ENCODE measurements at places on chromosomes 4 and X.

GRCh38 chr4:176526704-176527103 is 206.9 kb downstream of the SPCS3 start:
- no peak for DNase-seq

DNA sequence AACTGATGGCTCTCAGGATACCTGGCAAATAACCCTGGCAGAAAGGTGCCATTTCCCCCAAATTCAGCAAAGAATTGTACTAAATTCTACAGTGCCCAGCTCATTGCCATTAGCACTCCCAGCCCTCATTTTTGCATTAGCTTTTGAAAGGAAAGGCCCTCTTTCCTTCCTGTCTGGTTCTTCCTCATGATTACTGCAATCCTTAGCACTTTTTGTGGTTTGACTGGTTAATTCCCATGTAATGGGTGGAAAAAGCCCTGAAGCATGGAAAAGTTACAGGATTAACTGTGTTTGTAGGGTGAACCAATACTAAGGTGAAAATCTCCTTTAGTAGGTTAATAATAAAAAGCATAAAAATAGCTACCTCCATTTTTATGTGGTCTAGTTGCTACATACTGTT is 139.5 kb downstream of the NPNT start:
- no peak for DNase-seq

- no peak for DNase-seq
Measured at GRCh38 chrX:47661539-47661938, 2.6 kb upstream of the UXT start.

GRCh38 chr4:9812501-9813340 is 31.3 kb downstream of the DRD5 start:
- DNase-seq: no peak

DNA sequence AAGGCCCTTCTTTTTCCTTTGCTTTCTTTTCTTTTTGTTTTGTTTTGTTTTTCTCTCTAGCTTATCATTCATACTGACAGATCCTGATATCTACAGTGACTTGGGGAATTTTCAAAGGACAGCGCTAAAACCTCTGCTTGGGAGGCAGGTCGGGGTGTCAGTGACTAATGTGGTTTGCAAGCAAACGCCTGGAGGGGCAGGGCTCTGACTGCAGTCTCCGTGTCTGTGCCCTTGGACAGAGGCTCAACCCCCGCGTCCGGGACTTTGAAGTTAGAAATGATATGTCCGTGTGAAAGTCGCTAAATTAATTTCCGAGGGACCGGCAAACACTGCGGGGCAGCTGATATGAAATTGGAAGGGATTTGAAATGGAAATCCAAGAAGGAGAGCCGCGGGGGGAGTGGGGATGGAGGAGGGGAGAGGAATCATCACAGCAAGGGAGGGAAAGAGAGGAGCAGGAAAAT is 312.4 kb downstream of the DHRSX start:
- DNase-seq: no peak

- DNase-seq: no peak
Measured at GRCh38 chr4:6293661-6294060, 24.0 kb downstream of the WFS1 start.

DNA sequence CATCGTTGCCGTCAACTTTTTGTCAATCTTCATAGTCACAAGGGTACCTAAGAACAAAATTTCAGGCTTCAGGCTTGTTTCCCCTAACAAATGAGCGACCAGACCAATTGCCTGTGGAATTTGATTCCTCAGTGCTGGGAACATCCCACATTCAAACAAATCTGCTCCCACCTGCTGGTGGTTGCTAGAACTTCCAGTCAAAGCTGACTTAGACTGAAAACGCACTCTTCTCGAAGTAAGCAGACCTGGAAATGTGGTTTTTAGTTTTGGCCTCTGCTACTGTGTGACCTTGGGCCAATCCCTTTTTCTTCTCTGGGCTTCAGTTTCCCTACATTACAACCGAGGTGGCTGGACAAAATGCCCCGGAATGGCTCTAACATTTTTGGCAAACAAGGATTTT is 1.8 kb upstream of the GABRQ start:
- no peak for DNase-seq

DNA sequence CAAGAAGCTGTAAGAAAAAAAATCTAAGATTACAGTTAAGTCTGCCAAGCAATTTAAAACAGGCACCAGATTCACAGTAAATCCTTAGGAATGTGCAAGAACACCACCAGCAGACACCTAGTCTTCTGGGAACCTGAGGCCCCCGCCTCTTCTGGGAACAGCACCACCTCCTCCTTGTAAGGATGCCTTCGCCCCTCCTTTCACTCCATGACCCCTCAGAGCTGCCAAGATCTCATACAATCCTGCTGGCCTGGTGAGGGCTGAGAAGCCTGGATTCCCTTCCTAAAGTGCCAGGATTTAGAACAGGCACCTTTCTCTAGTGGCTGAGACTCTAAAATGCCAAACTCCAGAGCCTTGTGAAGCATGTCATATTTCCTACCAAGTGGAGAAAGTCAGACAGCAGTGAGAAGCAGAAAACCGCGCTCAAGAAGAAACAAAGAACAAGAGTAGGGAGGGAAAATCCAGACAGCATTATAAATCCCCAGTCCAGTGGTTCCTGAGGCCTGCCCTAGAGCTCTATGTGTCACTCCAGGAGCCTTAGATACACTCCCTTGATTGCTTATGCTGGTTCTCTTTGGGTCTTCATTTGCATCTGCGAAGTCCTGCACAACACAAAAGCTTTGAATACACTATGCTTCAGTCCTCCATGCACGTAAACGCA is 166.4 kb downstream of the TSPAN5 start:
- no peak for DNase-seq

DNA sequence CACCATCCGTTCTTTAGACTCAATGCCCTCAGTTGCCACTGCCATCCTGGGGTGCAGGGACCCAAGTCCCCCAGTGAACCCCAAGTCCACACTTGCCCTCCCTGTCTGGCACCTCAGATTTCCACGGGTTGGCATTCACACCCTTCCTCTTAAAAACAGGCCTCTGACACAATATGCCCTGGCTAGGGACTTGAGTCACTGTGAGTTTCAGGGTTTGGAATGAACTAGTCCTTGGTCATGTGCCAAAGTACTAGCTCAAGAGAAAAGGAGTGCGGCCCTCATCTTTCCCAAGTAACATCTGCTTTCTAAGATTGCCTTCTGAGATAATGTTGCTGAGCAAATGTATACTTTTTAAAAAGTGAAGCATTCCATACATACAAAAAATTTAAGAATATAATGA is 134.0 kb downstream of the MID1 start:
- no peak for DNase-seq

DNA sequence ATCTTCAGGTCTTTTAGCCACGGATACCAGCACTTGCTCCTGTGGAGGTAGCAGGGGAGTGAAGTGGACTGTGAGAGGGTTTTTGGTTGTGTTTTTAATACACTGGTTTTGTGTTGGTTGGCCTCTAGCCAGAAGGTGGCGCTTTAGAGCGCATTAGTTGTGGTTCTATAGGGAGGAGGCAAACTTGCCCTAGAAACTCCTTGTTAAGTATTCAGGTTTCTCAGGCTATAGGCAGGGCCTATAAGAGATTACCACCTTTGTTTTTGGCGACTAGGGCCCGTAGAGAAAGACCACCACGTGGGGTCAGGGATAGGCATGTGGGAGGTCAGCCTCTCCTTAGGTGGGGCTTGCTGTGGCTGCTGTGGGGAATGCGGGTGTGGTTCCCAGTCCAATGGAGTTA is 221.6 kb upstream of the SPANXN4 start:
- no peak for DNase-seq

DNA sequence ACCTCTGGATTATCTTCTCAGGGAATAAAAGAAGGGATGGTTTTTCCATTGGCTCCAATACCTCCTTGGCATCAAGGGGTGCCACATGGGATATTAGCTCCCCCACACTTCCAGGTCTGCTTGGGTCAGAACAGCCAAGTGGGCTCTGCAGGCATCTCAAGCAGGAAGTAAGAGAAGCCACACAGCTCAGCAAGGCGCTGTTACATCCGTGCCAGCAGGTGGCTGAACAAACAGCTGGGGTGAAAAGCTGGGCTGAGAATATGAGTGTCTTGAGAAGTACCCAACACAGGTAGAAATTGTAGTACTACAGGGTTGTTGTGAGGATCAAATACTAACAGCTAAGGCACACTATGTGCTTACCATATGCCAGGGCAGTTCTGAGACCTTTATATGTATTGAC is 76.7 kb upstream of the TMEM150C start:
- DNase-seq: no peak

- DNase-seq: no peak
Measured at GRCh38 chr4:123503698-123504363, 107.2 kb downstream of the SPRY1 start.

- DNase-seq: no peak
Measured at GRCh38 chrX:78595901-78596502, 63.1 kb downstream of the RTL3 start.

DNA sequence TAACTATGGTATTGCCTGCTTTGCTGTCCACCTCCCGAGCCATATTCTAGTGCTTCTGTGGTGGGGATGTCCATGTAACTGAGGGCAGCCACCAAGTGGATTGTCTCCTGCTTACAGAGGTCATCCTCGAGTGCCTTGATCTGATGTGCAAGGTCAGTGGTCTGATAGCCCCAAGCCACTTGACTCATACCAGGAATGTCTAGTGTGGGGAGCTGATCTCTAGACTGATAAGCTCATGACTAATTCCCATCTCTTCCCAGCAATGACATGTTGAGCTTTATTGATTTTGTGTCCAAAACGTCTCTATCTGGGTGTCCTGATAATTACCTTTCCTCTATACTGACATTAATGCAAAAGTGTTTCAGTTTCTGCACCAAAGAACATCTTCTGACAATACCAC is 168.4 kb upstream of the WDR1 start:
- no peak for DNase-seq

DNA sequence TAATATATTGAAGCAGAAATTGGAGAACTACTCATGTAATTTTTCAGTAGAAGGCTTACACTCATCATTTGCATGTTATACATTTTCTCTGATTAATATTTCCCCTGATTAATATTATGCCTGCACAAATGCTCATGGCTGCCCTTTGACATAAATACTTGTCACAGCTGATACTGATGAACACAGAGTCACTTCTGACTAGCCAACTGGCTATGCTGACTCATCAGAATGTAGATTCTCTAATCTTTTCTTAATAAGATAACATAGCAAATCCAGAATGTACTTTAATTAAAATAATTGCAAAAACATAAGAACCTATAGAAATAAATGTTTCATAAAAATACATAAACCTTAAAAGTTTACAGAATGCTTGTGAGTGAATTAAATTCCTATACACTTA is 52.4 kb upstream of the C4orf54 start:
- DNase-seq: no peak

GRCh38 chr4:128459547-128459946 is 171.9 kb upstream of the PGRMC2 start:
- DNase-seq: no peak

- no peak for DNase-seq
Measured at GRCh38 chrX:24526616-24527015, 61.5 kb downstream of the PDK3 start.

DNA sequence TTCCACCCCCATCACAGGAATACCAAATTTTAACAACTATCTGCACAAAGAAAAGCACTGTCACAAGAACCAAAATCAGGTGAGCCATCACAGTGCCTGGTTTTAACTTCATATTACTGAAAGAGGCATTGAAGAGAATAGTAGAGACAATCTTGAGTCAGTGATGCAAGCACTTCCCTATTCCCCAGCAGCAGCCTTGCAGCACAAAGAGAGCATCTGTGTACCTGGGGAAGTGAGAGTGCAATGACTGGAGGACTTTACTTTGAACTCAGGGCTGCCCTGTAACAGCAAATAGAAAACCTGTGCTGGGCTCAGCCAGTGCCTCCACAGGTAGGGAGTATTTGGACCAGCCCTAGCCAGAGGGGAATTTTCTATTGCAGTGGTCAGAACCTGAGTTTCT is 361.8 kb downstream of the TEX13C start:
- DNase-seq: no peak

GRCh38 chrX:24920769-24921168 is 95.0 kb downstream of the ARX start:
- DNase-seq: no peak

GRCh38 chrX:133323431-133323830 is 91.9 kb downstream of the GPC4 start:
- no peak for DNase-seq

Measured in NCI-H187 treated with DMSO at 0.1 percent for 48 hours (cell line).